ENCODE measurements at places on chromosomes 11 and 22. TPM values are rescaled to one million over a fixed set of nuclear protein-coding genes. Genes with fewer than 3 reads are reported as not detected.

DNA sequence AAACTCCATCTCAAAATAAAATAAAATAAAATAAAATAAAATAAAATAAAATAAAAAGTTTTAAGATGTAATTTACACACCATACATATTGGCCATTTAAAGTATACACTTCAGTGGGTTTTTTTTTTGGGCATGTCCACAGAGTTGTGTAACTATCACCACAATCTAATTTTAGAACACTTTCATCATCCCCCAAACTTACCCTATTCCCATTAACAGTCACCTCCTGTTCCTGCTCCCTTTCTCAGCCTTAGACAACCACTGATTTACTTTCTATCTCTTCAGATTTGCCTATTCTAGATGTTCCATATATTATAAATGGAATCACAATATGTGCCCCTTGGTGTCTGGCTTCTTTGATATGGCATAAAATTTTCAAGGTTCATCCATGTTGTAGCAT, 4.6 kb upstream of the ACER3 start:
- DNase-seq = no peak

- DNase-seq = peak; percentile 51
Observed at GRCh38 chr22:44080936-44081861, 57.1 kb downstream of the PARVB start.

DNA sequence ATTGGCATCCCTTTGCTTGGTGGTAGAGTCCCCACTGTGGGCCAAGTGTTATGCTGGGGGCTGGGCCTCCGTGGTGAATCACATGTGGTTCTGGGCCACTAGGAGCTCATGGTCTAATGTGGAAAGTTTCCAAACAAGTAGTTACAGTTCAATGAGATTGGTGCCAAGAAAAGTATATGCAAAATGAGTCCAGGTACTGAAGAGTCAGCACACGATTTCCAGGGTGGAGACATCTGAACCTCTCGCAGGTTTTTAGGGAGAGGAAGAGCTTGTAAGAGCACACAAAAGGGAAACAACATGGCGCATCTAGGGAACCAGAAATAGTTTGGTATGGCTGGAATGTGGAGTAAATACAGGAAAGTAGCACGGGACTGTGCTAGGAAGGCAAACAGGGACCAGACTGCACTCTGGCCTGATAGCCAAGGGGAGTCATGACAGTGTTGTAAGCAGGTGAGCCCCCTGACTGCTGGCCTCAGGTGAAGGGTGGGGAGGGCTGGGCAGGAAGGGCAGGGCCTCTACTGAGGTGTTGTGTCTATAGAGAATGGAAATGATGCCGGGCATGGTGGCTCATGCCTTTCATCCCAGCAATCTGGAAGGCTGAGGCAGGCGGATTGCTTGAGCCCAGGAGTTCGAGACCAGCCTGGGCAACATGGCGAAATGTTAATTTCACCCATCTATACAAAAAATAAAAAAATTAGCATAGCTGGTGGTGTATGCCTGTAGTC, 12.6 kb downstream of the POLR2F start:
- DNase-seq = no peak

DNA sequence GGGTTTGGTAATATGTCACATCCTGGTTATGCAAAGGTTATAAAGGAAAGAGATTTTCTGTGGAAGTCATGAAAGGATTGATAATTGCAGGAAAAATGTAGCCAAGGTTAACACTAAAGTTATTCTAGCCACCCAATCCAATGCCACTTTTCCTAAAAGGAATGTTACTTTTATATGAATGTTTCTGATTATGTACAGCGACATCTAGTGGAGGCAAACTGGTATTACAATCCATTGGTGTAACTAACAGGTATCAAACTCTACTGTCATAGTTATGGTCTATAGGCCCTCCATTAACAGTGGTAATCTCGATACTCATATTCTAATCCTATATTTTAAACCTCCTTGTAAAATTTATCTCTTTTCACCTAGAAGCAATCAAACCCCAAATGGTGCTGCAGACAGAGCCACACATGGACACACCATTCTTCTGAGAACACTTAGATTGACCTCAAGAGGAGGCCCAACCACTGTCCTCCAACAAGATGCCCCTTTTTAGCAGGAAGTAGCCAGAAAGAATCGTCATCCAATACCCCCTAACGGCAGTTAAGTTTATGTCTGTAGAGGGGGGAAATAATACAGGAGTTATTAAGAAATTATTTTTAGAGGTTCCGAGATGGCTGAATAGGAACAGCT, 74.9 kb upstream of the RAG2 start:
- DNase-seq = peak; percentile 53

- no peak for DNase-seq
Observed at GRCh38 chr11:61023086-61023965, 51.8 kb downstream of the CD6 start.

DNA sequence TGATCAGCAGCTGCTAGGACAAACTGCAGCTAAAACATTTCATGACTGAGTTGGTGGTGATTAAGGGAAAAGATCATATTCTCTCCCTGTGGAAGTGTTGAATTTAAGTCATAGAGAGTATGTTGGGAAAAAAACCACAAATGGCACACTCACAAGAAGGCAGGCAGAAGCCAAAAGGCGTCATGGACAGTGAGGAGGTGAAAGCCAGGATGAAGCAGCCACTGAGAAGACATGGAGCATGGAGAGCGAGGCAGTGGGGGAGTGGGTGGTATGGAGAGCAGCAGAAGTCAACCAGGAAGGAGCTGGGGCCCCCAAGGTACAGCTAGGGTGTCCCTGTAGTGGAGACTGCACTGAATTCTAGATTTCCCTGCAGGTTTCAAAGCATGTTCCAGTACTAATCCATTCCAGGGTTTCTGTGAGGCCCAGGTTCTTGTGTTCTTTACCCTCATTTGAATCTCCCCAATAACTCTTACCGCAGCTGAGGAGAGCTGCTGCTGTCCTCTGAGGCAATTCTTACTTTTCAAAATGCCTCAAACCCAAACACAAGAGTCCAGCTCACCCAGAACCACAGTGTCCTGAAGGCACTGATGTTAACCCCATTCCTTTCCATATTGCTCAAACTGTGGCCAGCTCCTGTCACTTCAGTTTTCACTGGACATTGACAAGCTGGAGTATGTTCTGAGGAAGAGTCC, 191.8 kb upstream of the E2F8 start:
- no peak for DNase-seq

GRCh38 chr22:34427841-34428240, 507.6 kb upstream of the LARGE1 start:
- no peak for DNase-seq

- no peak for DNase-seq
Observed at GRCh38 chr22:45304971-45305370, 4.8 kb upstream of the FAM118A start.

DNA sequence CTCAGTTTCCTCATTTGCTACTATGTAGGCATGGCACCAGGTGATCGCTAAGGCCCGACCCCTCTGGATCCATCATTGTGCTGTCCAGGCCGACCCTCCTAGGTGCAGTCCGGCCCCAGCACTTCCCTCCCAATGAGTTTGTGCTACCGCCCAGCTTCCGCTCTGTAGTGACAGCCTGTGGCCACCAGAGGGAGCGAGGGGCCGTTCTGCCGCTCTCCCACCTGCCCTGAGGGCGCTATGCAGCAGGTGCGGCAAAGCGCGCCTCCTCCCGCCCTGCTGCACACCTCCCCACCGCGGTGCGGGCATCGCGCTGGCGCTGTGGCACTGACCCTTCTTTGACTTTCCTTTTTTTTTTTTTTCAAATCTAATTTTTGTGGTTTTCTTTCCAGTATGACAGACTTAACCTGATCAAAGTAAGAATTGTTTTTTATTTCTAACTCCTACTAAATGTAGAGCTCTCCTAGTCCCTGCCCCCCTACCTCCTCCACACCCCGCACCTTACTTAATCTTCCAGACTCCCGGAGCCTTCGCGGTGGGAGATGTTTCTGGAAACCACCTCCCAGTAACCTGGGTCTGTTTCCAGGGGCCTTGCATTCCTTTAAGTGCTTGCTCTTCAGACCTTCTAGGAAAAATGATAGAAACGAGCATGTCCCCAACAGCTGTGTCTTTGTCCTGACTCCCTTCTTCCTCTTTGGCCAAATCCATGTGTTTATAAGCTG, 73.7 kb downstream of the SCN3B start:
- peak; percentile 49 for DNase-seq

- DNase-seq = peak; percentile 29
Observed at GRCh38 chr11:1202776-1203504, 19.9 kb upstream of the MUC5B start.

- DNase-seq = no peak
Observed at GRCh38 chr11:28517621-28518020, 409.4 kb downstream of the METTL15 start.

DNA sequence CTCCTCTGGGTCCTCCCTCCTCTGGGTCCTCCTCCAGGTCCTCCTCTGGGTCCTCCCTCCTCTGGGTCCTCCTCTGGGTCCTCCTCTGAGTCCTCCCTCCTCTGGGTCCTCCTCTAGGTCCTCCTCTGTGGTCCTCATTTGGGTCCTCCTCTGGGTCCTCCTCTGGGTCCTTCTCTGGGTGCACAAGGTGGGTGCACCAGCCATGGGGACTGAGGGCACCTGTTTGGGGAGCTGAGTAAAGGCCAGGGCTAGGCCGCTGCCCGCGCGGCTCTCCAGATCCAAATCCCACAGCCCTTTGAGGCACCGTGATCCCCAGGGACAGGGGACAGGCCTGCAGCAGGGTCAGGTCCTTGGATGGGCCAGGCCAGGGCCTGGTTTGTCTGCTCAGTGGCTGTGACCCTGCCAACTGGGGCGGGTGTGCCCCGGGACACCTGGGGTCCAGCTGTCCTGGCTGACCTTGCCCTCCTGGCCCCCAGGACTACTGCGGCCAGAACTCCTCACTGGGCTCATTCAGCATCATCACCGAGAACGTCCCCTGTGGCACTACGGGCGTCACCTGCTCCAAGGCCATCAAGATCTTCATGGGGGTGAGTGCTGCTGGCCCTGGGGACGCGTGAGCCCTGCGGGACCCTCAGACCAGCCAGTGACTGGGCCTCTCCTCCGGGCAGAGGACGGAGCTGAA, 12.7 kb downstream of the MUC2 start:
- no peak for DNase-seq

DNA sequence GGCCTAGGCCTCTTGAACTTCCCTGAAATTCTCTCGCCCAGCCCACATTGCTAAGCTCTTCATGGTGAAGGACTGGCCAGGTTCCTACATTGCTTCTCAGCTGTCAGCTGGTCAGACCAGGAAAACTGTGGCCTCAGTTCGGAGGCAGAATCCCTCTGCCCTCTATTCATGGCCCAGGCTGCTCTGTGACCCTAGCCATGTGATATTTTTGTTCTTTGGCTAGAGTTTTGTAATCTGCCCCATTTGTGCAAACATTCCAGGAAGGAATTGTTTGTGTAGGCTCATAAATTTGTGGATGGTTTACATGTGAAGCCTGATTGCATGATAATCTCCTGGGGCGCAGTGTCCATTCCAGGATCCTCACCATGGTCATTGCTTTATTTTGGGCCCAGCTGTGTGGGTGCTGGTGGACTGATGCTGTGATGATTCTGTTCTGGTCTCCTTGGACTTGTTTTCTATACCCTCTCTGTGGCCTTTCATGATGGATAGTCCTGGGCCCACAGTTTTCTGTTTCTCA, 149.1 kb upstream of the E2F8 start:
- DNase-seq = peak; percentile 32

Gene MMP1
- total RNA-seq = 1,684 TPM

Gene FAR1
- 72.3 TPM for total RNA-seq

Gene DRD4
- total RNA-seq = not detected

Gene PAX6
- not detected for total RNA-seq

Measured in endothelial cell of umbilical vein (primary cell).